ENCODE measurements at places on chromosomes 16 and 17.

- no peak for DNase-seq
Measured at GRCh38 chr17:49873466-49873865, 25.6 kb upstream of the TAC4 start.

GRCh38 chr16:79805621-79806020 lies 205.1 kb upstream of the MAF start:
- DNase-seq = no peak

GRCh38 chr16:85132456-85133289 lies 20.4 kb upstream of the CIBAR2 start:
- DNase-seq = no peak

- DNase-seq = peak; percentile 47
Measured at GRCh38 chr16:66603537-66604375, 748 bp upstream of the CMTM3 start.

DNA sequence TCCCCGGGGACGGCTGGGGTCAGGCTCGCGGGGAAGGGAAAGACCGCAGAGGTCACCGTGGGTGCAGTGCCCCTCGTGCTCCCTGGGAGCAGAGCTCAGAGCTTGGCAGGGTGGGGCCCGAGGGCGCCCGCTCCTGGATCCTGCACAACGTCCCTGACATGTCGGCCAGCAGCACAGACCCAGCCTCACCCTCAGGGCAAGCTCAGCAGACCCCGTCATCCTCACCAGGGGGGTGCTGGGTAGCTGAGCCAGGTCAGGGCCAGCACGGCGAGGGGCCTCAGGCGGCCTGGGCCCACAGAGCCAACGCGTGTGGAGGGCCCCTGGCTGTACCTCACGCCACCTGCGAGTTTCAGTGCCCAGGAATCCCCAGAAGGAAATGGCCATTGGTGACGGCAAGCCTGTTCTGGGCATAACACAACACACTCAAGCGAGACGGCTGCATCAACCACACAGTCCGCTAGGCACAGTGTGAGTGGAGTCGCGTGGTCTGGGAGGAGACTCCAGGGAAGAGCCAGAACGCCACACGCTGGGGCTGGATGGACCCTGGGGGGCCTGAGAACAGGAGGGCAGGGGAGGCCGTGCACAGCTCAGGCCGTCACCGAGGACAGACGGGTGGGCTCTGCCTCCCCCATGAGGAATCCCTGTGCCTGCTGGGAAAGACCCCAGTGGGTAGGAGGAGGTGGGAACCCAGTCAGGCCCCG lies 60.3 kb downstream of the ZNF778 start:
- DNase-seq = no peak

DNA sequence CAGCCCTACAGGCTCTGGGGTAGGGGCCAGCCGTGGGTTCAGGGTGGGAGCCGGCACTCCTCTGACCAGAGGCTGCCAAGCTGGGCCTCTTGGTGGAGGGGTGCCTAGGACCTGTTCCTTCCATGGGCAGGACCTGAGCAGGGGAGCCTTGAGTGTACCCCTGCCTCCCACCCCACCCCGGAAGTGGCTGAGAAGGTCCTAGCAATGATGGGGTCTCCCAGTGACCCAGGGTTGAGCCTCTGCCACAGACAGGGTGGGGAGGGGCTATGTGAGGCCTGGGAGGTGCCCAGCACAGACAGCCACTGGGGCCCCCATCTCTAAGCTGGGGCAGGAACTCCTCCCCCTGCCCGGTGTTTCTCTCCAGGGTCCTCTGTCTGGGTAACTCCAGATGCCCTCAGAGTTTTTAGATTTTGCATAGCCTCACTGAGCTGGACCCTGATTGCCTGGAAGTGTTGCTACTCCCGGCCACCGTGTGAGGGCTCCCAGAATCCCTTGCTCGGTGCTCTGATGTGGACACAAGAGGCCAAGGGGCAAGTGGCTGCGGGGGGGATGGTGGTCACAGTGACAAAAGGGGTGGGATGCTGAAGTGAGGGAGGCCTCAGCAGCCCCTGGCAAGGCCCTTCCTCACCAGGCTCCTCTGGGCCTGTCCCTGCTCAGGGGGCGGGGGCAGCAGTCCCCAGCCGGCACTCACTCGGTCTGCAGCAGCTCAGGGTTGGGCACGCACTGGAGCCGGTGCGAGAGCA lies 6.4 kb upstream of the MTSS2 start:
- DNase-seq = no peak

- no peak for DNase-seq
Measured at GRCh38 chr16:12899529-12900143, 1.8 kb upstream of the SHISA9 start.

GRCh38 chr16:87310610-87311009 lies 6.6 kb downstream of the C16orf95 start:
- no peak for DNase-seq

- no peak for DNase-seq
Measured at GRCh38 chr16:11233727-11234376, 22.2 kb downstream of the SOCS1 start.

DNA sequence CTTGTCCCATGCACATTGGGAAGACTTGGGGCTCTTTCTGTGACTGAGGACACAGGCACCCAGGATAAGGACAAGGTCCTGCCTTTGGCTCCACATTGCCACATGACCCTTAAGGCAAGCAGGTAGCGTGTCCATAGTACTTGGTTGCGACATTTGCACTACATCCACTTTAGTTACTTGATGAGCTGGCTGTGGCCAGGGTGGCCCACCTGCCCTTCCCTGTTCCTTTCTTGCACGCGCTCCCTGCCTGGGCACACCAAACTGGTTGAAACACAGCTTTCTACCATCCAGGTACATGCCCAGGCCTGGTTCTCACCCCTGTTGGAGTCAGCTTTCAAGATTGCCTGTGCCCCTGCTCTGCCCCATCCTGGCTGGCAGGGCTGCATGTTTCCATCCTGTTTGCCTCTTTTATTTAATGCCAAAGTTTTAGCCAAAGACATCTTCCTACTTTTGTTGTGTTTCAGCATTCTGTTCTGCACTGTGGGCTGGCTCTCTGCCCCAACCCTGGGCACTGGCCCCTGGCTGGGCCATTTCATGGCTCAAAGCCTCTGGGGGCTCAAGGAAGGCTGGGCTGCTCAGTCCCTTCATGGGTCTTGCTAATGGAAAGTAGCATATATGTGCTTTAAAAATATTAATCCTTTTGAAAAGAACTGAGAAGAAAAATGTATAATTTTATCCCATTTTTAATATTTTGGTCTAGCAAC lies 3.2 kb downstream of the B3GNT9 start:
- DNase-seq = no peak

- DNase-seq = no peak
Measured at GRCh38 chr17:4833941-4834680, 971 bp downstream of the MINK1 start.

DNA sequence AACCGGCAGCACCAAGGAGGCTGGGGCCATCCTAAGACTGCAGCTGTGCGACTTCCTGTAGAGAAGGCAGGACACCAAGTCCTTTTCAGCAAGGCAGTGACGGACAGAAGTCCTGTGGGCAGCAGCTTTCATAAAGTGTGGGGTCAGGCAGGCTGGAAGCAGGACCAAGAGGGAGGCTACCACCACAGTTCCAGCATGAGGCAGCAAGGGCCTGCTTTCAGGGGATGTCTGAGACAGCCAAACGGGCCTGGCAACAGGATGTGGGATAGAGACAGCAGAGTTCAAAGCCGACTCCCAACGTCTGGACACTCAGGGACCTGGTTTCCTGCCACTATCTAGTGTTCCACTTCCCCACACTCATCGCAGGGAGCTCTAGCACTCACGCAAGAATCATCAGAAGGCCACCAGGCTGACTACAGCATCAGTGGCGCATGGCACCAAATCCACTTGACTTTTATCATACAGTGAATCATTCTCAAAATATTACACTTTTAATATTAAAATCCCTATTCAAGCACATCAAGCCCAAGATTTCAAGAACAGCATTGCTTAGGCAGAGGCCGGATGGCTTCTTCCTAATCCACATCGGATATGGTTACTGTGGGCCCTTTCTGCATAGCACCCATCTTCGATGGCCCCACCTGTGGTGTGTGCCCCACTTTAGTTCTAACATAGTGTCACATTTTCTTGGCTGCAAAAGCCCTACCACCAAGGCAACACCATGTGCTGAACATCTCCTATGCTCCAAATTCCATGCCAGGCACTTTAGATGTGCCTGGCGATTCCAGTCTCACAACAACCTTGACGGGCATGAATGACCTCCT lies 5.2 kb downstream of the USP7 start:
- no peak for DNase-seq

GRCh38 chr16:9348912-9349311 lies 257.5 kb downstream of the HAPSTR1 start:
- DNase-seq = no peak

Data from GM12891 (cell line).